ENCODE measurements at places on chromosomes 1 and 21.

GRCh38 chr21:45050797-45051489 lies 23.4 kb upstream of the ADARB1 start:
- no peak for DNase-seq

DNA sequence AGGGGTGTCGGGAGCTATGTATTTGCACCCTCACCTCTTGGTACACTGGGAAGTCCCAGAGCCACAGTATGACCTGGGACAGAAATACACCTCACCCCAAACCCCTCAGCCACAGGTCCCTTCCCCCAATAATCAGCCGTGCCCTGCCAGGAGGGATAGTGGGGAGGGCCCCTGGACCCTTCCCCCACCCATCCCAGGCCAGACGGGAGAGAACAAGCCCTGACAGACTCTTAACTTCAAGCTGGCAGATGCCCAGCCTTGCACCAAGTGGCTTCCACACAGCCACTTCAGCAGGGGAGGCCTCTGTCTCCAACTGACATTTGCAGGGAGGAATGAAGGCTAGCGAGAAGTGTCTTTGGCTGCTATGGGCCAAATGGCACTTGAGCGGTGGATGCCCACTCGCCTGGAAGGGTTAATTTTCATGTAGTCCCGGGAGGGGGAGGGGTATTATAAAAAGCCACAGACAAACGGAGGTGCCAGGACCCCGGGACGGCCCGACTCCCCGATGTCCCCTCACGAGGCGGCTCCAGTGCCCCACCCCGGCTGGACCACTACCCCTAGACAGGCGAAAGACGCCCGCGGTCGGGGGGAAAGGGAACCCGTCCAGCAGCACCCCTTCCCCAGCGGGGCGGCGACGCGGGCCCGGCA lies 495 bp downstream of the SYNC start:
- DNase-seq, result no peak

- DNase-seq, result no peak
These were observed at the start of gene TMEM125 for GRCh38 chr1:43269627-43270375. TMEM125 (plus strand) TSS chr1:43269983; CDS start chr1:43272723, 2,740 bp downstream.

- no peak for DNase-seq
These were observed 54.5 kb upstream of the LHX8 start for GRCh38 chr1:75079538-75080290.

- DNase-seq, result no peak
These were observed 2.3 kb downstream of the DYRK3 start for GRCh38 chr1:206637605-206638004.
